ENCODE measurements at places on chromosomes 16 and 17.

- DNase-seq, result no peak
Observed at GRCh38 chr16:51523400-51523799, 372.3 kb upstream of the SALL1 start.

- no peak for DNase-seq
Observed at GRCh38 chr17:49760296-49760695, 3.6 kb downstream of the FAM117A start.

GRCh38 chr16:53509906-53510703 lies 7.1 kb upstream of the AKTIP start:
- no peak for DNase-seq

- no peak for DNase-seq
Observed at GRCh38 chr17:43591001-43591400, 44.9 kb upstream of the ETV4 start.

DNA sequence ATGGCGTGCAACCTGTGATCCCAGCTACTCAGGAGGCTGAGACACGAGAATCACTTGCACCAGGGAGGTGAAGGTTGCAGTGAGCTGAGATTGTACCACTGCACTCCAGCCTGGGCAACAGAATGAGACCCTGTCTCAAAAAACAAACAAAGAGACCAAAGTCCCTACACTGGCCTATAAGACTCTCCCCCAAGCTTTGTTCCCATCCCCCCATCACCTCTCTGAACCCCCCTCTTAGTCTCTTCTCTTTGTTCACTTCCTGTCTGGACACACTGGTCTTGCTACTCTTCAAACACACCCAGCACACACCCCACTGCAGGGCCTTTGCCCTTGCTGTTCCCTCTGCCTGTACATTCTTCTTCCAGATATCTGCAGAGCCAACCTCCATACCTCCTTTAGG lies 7.8 kb upstream of the SCNN1B start:
- DNase-seq, result no peak

DNA sequence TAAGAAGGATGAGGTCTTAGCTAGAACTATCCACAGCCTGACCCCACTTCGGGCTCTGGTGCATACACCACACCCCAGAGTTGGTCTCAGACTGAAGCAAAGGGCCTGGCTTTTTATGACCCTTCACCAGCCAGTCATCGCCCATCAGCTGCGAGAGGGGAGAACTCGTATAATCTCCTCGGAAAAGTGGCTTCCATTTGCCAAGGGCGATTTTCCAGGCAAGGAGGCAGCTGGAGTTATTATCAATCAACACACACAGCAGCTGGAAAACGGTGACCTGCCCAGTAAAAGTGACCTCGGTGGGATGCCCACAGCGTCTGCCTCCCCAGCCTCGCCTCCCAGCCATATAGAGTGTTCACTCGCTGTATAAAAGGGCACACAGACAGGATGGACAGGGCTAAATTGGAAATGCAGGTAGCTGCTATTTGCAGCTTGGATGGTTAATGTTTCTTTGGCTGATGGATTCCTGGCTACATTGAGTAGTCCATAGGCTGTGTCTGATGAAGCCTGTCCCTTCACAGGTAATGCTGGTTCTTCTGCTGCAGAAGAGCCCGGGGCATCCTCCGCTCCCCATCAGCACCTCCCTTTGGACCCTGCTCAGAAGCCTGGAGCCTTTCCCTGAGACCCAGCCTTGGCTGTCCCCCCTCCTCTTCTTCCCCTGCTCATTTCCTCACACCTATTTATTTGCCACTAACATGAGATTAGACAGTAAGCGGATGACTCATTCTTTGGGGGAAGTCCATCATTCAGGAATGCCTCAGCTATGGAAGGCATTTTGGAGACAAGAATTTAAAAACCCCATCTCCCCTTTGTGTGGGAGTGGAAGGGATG lies 45.7 kb downstream of the TMEM186 start:
- DNase-seq, result no peak

DNA sequence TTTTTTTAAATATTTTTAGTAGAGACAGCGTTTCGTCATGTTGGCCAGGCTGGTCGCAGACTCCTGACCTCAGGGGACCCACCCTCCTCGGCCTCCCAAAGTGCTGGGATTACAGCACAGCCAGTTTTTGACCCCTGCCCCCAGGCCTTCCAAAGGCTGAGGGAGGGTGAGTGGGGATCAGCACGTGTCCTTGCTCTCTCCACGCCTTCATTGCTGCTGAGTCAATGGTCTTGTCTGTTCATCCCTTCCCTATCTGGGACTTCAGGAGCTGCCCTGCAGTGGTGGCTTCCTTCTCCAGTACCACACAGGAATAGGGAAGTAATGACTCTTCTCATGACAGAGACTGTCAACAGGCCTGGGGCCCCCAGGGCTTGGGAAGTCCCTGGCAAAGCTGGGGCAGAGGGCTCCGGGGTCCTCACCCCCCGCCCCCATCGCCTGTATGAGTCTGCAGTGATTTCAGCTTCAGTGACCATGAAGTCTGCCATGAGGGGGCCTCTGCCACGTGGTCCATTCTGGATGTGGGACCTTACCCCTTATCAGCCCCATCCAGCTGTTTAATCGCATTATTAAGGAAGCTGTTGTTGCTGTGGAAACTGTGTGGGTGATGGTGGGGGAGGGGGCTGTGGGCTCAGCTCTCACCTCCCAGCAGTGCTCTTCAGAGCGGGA lies 6.1 kb downstream of the ABCC3 start:
- DNase-seq, result no peak

DNA sequence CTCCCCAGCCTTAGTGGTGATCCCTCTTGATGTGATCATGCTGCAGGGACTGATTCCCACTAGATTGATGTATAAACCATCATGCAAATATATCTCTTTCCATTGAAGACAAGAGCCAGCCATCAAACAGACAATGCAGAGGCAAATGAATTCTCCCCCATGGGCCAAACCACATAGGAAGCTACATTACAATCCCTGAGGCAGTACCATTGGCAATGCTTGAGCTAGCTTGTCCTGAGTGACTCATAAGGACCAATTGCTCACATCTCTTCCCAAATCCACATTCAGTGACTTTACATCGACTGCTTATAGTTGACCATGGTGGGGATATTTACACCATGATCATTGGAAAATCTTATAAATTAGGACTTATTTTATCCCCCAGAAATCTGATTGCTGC lies 242.2 kb downstream of the SHISA9 start:
- no peak for DNase-seq

GRCh38 chr17:39281806-39282205 lies 56.1 kb upstream of the STAC2 start:
- DNase-seq, result no peak

- DNase-seq, result peak; percentile 43
Observed at GRCh38 chr17:1108765-1109605, 70.8 kb downstream of the ABR start.

GRCh38 chr16:30738984-30739951 lies 9.0 kb upstream of the PHKG2 start:
- DNase-seq, result no peak

- DNase-seq, result no peak
Observed at GRCh38 chr17:45224671-45225050, 3.0 kb downstream of the FMNL1 start.

- no peak for DNase-seq
Observed at GRCh38 chr16:6749698-6750097, 582.9 kb upstream of the RBFOX1 start.

- DNase-seq, result peak; percentile 43
Observed at GRCh38 chr16:58020628-58021521, 4.7 kb upstream of the MMP15 start.

DNA sequence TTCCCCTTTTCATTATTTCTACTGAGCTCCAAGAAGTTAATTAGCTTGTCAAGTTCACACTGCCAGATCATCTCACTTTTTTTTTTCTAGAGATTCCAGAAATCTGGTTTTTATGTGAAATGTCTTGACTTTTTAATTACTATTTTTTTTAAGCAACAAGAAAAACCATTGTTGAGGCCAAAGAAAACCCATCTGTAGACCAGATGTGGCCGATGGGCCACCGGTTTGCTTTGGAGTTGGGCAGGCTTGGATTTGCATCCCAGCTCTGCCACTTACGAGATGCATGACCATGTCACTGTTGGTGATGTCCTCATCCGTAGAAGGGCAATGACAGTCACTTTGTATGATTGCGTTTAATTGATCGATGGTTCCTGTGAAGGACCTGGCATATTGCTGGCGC lies 34.2 kb upstream of the MRTFB start:
- no peak for DNase-seq

DNA sequence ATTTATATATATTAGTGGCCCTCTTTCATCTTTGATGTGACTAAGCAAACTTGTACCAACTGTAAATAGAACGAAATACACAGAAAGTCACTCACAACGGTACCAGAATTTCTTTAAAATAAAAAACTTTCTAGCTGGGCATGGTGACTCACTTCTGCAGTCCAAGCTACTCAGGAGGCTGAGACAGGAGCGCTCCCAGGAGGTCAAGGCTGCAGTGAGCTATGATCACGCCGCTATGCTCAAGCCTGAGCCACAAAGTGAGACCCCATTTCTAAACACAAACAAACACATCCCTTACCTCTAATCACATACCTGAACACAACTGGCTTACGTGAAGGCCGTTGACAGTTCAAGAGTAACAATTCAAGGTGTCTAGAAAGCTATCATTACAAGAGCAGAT lies 29.7 kb downstream of the STAT5B start:
- DNase-seq, result no peak

GRCh38 chr16:65758620-65759019 lies 607.9 kb upstream of the CDH5 start:
- DNase-seq, result no peak

DNA sequence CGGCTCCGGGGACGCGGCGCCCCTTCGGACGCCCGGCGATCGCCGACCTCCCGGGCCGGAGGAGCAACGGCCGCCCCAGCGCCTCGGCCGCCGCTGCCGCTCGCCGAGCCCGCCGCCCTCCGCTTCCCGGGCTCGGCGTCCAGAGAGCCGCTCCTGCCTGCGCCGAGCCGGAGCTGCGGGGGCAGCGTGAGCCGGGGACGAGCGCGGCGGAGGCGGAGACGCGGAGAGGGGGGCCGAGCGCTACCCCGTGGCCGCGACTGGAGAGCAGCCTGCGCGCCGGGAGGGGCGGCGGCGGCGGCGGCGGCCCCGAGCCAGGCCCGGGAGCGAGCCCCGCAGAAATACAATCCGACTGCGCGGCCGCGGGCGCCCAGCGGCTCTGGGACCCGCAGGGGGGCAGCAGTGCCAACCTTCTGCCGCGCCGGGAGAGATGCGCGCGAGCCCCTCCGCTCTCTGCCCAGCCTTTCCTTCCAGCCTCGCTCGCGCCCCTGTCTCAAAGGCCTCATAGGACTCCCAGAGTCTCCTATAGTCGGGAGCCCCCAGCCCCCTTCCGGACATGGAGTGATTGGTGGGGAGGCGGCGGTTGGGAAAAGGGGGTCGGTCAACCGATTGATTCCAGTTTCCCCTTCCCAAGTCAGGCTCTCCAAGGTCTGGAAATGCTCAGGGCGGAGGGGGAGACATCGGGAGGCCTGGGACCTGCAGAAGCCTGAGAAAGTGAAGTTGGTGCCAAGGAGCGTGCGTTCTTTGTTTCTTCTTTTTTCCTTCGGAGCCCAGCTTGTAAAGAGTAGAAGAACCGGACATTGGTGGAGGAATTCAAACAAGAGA lies 1.0 kb upstream of the SDK2 start:
- peak; percentile 21 for DNase-seq

GRCh38 chr17:19290066-19290705 lies 53.0 kb downstream of the EPN2 start:
- DNase-seq, result no peak

DNA sequence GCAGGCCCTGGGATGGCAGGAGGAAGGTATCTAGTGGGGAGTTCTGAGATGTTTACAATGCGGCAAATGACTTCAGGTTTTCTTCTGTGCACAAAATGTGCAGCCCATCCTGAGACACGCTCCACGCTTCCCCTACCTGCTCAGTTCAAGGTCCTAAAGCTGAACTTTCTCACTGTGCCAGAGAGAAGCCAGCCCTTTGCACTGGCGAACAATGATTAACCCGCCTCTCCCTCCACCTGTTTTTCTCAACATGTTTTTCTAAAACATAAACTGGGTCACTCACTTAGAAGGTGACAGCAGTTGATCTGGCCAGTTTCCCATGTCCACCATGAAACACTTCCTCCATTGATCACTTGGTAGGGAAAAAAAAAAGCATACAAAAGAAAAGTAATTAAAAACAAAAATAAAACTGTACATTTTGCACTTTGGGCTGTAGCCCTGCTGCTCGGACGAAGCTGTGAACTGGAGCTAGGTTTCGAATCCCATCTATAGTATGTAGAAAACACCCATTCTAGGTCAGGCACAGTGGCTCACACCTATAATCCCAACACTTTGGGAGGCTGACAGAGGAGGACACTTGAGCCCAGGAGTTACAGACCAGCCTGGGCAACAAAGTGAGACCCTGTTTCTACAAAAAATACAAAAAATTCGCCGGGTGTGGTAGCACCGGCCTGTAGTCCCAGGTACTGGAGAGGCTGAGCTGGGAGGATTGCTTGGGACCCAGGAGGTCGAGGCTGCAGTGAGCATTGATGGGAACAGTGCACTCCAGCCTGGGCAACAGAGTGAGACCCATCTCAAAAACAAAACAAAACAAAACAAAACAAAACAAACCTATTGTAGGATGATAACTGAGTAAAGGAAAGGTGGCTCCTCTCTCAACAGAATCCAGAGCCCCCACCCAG lies 6.1 kb upstream of the G6PC1 start:
- DNase-seq, result no peak

GRCh38 chr16:56858374-56858773 lies 6.6 kb upstream of the SLC12A3 start:
- no peak for DNase-seq

DNA sequence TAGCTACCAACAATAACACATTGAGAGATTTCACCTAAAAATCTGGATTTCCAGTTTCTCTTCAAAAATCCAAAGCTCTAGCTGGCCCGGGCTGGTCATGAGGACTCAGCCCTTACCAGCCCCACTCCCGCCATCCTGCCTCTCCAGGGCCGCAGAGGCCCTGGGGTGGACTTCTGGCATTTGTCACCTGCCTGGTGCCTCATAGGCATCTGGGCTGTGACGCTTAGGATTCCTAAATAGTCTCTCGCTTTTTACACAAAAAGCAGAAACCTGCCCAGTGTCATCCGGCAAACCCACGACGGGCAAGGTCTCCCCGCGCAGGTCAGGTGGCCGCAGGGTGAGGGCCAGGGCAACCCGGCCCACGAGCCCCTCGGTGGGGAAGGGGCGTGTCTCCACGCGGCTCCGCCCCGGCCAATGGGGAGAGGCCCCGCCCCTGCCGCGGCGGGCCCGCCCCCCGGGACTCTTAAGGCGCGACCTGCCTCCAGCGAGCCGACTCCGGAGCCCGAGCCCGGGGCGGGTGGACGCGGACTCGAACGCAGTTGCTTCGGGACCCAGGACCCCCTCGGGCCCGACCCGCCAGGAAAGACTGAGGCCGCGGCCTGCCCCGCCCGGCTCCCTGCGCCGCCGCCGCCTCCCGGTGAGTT lies at the start of gene VASN:
Gene VASN, plus strand, starts transcription at position 492 of the 644 bp plus-strand sequence. CDS start 9,030 bp downstream, outside the sequence.
- DNase-seq, result peak; percentile 61

DNA sequence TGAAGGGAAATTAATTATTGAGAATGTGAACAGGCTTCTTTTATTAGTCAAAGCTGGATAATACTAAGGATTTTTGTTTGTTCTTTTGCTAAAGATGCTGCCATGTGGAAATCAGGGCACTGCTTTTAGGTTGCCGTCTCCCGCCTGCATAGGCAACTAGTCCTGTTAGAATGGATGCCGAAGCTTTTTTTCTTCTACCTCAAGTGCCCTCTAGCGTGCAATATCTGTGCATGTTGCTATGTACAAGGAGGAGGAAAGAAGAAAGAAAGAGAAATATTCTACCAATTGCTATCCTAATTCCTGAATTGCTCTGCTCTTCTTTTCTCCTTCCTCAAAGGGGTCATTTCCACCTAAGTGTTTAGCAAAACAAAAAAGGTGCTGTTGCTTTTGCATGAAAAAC lies 5.2 kb upstream of the CDH8 start:
- DNase-seq, result no peak

All from stimulated activated CD4-positive, alpha-beta T cell treated with anti-CD3 and anti-CD28 coated beads, Interleukin-15, amount 100 ng/mL, for 1 hour (primary cell).